OCI-LY7 (cell line): ENCODE measurements at places on chromosomes 12 and 14. TPM values are rescaled to one million over a fixed set of nuclear protein-coding genes. Genes with fewer than 3 reads are reported as not detected.

Gene HOXC9
- 0.42 and 0.57 TPM in 2 replicates for total RNA-seq

Gene FIGNL2
- not detected in 2 replicates for total RNA-seq

Gene KLHL33
- total RNA-seq = 0.09 and 0.11 TPM in 2 replicates

Gene ESR2
- 30.4 and 37.7 TPM in 2 replicates for total RNA-seq

Gene OR6C75
- total RNA-seq = not detected in 2 replicates

Gene SMIM41
- not detected in 2 replicates for total RNA-seq

Gene LRFN5
- total RNA-seq = not detected in 2 replicates

Gene ENDOU
- 0.55 TPM in 1 of 2 replicates, not detected in the other for total RNA-seq

DNA sequence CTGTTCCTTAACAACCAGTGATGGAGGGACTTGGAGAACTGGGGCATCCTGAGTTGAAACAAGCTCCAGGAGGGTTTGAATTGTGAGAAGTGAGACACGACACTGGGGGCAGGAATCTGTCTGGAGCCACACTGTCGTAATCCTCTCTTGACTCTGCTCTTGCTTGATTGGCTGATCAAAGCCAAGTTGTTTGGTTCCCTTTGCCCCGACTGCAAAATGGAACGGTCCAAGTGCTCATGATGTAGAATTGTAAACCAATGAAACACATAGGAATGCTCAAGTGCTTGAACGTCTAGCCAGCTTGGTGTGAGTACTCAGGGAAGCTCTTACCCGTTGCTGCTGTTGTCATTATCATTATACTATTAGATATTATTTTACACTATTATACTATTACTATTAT, 98.1 kb downstream of the TMEM132C start:
- DNase-seq = no peak

DNA sequence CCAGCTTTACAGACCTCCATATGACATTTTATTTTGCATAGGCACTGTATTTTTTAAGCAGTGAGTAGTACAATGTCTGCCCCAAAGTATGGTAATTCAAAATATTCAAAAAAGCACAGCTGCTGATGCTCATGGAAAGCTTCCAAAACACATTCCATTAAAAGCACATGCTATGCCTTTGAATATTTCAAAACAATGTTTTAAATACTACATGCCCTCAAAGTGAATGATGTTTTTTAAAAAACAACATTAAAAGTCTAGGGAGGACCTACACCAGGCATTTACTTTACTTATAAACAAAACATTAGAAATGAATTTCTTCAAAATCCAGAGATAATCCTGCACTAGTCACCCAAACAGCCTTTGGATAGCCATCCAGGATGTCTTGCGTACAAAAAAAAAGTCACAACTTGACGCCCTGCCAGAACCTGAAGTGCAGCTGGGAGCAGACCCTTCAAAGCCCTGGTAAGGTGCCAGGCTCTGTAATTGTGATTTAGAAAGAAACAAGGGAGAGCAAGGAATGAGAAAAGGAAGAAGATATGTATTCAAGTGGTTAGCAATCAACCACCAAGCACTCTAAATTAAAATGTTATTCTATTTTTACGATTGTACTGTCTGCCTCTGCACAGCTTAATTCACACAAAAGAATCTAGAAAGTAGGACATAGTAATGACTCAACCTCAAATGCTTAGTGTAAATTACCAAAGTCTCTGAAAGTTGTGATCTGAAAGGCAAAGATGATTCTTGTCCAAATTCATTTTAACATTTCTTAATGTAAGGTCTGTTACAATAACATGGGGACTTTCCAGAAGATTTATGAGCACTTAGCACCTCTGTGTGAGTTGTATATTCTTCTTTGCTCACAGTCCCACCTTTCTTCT, 31.9 kb downstream of the CEP83 start:
- no peak for DNase-seq

GRCh38 chr12:108511633-108512540, 3.2 kb upstream of the FICD start:
- peak; percentile 81 for DNase-seq

- no peak for DNase-seq
Measured at GRCh38 chr12:54858562-54858961, 4.2 kb downstream of the MUCL1 start.

GRCh38 chr12:90978117-90978770, 23.3 kb upstream of the CCER1 start:
- DNase-seq = peak; percentile 26

DNA sequence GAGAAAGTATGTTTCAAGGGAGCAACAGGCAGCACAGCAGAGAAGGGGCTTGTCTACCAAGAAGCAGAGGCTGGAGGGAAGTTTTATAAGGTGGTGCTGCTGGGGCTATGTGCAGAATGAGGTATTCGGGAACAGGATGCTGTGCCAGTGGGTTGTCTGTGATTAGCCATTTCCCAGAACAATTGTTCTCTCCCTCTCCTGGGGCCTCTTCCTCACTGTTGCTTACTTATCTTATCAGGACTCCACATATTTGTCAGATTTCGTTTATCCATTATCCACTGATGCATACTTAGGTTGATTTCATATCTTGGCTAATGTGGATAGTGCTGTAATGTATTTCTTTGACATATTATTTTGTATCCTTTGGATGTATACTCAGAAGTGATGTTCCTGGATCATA, 195.1 kb upstream of the RTL1 start:
- DNase-seq = no peak

- no peak for DNase-seq
Measured at GRCh38 chr12:89208661-89209096, 143.6 kb downstream of the DUSP6 start.

GRCh38 chr14:102506626-102506925, 3.0 kb downstream of the ANKRD9 start:
- DNase-seq = no peak

GRCh38 chr12:112855375-112855774, 51.4 kb upstream of the OAS1 start:
- peak; percentile 15 for DNase-seq

DNA sequence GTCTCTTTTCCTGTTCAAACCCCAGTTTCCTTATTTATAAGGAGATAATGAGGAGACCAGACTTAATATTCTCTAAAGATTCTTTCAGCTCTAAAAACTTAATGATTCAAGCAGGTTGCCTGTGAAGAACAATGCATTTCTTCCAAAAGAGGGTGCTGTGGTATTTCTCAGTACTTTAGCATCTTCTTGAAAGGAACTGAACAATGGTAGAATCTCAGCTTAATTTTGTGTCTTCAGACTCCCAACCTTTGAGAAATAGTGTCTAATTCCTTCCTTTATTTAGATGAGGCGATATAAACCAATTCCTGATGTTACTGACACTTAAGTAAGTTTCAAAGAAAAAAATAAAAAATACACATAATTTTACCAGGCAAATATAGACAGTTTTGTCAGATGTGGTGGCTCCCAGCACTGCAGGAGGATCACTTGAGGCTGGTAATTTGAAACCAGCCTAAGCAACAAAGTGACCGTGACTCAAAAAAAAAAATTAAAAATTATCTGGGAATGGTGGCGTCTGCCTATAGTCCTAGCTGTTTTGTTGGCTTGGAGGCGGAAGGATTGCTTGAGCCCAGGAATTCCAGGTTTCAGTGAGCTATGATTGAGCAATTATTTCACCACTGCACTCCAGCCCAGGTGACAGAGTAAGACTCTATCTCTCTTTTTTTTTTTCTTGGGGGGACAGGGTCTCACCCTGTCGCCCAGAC, 76.9 kb upstream of the PSMA6 start:
- peak; percentile 47 for DNase-seq

- DNase-seq = no peak
Measured at GRCh38 chr14:33210311-33210710, 271.6 kb downstream of the NPAS3 start.

DNA sequence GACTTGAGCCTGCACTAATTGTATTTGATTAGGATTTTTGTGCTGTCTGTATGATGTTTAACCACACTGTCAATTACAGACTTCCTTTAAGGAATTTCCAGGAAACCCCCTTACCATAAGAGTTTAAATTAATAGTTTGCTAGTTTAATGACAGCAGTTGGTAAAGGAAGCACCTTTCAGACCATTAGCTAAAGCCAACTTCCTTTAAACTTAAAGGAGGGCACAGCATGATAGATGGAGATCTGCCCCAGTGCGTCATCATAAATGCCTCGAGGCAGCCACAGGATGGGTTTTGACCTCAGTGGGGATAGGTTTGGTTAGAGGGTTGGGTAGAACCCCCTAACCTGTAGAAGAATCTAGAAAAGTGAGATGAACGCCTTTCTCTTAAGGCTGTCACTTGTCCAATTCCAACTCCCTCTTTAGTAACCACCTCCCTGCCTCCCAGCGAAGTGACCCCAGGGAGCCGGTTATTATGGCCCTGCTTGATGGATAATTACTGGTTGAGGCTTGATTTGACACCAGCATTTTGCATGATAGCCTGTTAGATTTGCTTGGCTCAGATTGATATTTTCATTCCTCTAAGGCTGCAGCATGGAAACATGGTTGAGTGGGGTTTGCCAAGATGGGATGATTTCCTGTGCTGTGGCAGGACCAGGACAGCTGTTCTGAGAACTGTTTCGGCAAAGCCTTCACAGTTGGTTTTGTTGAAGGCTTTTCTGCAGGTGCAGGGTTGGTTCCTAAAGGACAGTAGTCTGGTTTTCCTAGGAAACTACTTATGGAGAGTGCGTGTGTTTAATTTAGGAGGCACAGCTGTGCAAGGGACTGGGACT, 62.7 kb downstream of the CHST11 start:
- no peak for DNase-seq

GRCh38 chr12:32312049-32312670, 87.2 kb upstream of the FGD4 start:
- peak; percentile 82 for DNase-seq

GRCh38 chr14:91228112-91229004, 16.1 kb downstream of the GPR68 start:
- DNase-seq = peak; percentile 61

GRCh38 chr12:32755654-32756475, at the start of gene YARS2:
Gene YARS2, minus strand, starts transcription at chr12:32755897. Its CDS starts 23 bp downstream, at chr12:32755874.
- peak; percentile 99 for DNase-seq

- no peak for DNase-seq
Measured at GRCh38 chr14:34013721-34014060, 62.8 kb upstream of the EGLN3 start.

- DNase-seq = no peak
Measured at GRCh38 chr12:3950714-3951320, 77.6 kb upstream of the PARP11 start.

GRCh38 chr12:89494411-89495231, 30.0 kb downstream of the GALNT4 start:
- DNase-seq = no peak

DNA sequence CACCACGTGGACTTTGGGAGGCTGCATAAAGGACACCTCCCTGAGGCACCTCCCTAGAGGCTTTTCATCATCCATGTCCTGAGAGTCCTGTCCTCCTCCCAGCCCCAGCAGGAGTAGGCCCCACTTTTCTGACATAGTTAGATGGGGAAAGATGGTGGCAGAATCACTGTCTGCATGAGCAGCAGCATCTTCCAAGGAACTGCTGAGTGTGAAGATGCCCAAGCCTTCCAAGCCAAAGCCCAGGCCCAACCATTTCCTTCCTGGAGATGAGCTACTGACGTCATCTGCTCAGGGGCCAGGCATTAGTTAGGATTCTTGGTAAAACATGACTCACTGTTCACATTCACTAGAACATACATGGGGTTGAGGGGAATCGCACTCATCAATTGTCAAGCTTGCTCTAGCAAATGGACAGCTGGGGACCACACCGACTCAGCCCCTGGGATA, 37.3 kb downstream of the VDR start:
- DNase-seq = no peak

- DNase-seq = no peak
Measured at GRCh38 chr12:72295744-72296143, 23.6 kb downstream of the TRHDE start.

DNA sequence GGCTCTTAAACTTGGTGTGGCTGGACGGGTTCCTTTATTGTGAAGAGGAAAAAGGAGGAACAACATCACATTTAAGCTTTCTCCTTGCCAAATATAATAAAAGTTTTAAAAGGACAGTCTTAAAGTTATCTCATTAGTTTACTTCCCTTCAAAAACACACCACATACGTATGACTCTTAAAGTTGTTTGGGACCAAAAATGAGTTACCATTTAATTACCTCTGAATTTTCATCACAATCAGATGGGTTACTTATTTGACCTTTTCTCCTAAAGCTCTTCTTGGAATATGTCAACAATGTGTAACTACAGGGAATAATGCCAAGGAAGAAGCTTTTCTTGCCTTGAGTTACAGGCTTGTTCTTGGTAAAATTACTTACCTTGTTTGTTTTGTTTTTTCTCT, 16.4 kb downstream of the RAB21 start:
- DNase-seq = no peak

DNA sequence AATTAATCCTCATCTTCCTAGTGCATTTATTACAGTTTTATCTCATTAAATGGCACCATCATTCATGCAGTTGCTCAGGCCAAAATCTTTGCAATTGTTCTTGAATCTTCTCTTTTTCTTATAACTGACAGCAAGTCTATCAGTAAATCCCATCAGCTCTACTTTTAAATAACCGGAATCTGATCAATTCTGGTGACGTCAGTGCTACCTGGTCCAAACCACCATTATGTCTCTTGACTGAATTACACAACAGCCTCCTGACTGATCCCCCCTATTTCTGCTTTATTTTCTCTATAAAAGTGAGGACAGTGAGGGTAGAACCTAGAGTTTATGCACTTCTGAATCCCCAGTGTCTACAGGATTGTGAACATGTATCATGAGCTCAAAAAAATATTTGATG, 787.4 kb downstream of the AACS start:
- no peak for DNase-seq

DNA sequence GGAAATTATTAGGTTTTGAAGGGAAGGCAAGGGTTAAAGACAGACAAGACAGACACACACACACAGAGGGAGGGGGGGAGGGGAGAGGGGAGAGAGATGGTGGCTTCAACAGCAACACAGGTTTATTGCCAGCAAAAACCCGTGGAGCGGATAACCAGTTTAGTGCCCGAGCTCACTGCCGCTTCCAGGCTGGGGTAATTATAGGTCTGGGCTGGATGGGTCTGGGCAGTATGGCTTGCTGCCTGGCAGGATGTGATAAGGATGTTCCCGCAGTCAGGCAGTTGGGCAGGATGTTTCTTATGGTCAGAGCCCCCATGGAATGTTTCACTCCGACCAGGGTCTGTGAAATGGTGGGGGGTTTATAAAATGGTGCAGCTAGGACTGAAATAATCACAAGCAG, 4.4 kb upstream of the TDRD9 start:
- DNase-seq = no peak

- DNase-seq = no peak
Measured at GRCh38 chr14:95163132-95163531, 5.8 kb upstream of the DICER1 start.

DNA sequence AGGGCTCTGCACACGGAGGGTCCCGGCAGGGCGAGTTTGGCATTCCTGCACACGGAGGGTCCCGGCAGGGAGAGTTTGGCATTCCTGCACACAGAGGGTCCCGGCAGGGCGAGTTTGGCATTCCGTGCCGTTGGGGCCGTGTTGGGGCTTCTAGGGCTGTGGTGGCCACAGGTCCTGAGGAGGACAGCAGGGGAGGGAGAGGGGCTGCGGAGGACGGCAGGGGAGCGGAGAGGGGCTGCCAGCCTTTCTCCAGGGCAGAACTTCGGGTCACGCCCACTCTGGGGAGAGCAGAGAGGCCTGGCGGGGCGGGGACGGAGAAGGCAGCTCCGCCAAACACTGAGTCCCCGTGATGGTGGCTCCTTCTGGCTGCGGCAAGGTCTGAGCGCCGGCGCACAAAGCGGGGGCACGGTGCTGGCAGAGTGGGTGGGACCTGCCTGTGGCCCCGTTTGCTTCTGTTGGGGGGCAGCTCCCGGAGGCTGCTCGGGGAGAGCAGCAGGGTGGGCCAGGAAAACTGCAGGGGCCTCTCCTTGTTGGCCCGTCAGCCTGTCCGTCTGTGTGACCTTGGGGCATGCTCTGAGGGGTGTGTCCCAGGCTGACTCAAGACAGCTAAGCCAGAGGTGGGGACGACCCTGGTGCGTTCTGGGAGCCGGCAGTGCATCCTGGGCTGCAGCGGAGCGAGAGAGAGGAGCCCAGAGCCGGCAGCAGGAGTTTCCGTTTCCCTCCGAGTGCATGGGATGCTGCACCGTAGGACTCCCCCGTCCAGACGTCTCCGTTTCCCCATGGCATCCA, 60.2 kb downstream of the LRCOL1 start:
- DNase-seq = no peak
